ENCODE measurements at places on chromosomes 6 and 20.

DNA sequence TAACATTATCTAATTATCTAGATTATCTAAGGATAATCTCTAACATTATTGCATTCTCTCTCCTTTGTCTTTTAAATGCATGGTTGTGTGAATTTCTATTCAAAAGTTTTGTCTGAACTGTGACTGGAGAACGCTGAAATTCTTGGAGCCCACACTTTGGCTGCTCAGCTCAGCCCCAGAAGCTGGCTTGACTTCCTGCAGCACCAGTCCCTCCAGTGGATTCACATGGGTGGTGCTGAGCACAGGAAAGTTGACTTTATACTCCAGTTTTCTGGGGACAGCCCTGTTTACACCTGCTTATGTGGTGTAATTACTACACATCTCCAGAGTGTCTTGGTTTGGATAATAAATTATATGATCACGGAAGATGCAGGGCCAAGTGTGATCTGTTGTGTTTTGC, 255.1 kb upstream of the NOX3 start:
- no peak for DNase-seq

- DNase-seq: no peak
Measured at GRCh38 chr6:56951049-56951831, 3.7 kb upstream of the BEND6 start.

GRCh38 chr20:40896814-40897700, 131.6 kb upstream of the TOP1 start:
- DNase-seq: no peak

DNA sequence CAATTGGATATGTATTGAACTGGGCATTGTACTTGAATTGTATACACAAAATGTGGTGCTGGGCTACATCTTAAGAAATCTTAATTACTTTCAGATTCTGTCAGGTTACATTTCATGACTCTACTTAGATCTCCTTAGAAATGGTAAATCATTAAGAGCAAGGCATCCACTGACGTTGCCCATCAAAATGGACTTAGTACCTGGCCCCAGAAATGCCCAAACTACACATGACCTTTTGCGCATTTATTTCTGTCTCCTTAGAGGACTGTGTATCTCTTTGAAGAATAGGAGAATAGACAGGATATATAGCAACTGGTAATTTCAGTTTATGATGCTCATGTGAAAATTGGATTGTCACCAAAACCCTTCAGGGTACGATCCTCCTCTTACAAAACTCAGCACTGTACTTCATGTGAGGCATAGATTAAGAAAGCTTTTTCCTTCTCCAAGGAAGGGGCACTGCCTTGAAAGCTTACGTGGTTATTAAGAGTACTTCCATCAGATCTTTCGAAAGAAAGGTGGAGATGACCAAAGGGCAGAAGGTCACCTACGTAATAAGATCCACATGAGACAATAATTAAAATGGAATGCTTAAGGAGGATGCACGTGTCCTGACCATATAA, 61.4 kb upstream of the BMP2 start:
- DNase-seq: no peak

GRCh38 chr6:157194643-157195042, 128.7 kb downstream of the TMEM242 start:
- DNase-seq: no peak

DNA sequence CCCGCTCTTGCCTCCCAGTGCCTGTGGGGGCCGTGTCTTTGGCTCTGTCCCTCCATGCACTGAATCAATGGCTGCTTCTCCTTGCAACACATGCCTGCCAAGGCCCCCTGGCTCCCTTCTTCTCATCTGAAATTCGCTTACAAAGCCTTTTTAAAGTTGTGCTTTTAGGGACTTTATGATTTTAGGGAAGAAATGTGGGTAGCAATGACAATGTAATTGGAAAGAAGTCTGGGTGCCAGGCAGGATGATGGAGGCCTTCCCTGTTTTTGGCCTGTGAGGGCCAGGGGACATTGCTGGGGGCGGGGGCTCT, 151.3 kb upstream of the RNF24 start:
- DNase-seq: no peak

DNA sequence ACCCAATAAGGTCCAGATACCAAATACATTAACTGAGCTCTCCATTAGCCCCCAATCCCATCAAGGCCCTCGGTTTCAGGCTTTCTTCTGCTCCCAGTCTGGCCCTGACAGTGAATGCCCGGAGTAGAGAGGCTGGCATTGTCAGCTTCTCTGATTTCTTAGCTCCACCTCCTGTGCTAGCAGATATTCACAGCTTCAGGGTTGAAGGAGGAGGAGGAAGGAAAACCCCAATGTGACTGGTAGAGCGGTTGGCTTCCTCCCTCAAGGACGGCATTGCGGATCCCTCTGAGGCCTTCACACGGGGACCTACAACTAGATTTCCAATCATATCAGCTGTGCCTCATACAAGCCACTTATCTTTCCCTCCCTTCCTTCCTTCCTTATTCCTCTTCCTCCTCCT, 164.1 kb upstream of the SYNDIG1 start:
- no peak for DNase-seq

DNA sequence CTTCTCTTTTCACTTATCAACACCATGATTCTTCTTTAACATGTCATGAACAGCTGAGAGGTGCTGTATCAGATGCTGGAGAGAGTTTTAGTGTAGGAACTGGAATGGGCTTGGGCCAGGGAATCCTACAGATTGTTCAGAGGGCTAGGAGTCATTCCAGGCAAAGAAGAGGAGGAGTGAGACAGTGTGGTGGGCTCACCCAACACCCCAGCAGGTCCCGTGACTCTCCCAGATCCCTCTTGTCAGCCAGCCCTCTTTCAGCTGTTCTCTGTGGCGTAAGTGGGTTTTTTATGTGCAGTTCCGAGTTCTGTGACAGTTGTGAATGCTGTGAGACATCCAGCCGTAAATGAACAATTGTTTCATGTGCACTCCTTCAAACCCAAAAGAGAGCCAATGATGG, 31.4 kb upstream of the CEP162 start:
- DNase-seq: no peak

DNA sequence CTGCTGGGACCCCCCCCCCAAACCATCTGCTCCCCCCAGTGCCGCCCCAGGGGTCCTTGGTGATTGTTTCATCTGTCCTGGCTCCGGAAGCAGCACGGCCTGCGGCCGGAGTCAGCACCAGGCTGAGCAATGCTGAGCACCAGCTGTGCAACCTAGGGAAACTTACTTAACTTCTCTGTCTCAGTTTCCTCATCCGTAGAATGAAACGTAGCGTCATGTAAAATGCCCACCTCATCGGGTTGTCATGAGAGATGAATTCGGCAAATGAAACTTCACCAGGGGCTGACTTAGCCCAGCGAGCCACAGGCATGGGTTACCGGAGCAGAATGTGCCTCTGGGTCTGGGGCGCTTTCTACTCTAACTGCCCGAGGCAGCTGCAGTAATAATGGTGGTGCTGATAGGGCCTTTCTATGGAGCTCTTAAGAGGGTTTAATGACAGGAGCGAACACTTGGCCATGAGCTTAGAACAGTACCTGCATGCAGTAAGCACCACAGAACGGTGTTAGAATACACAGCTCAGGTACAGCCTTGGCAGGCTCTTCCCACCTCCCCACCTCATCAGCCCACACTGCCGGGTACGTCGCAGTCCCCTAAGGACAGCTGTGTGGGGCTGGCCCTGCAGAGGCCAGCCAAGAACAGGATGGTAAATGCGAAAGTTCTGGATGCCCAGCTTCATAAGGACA, 1.7 kb downstream of the THBS2 start:
- DNase-seq: no peak

DNA sequence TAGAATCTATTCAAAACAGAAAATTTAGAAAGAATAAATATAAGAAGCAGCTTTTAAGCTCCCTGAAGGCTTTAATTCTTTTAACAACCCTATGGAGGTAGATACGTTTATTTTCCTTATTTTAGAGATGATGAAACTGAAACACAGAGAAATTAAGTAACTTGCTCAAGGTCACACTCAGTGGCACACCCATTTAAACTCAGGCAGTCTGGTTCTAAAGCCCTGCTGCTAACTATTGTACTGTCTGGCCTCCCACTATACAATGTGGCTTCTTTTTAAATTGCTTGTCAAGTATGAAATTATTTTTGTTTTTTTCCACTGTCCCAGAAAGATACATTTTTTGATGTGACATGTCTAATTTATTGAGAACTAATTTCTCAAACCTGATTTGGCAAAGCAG, 55.7 kb downstream of the FAM217A start:
- no peak for DNase-seq

- DNase-seq: no peak
Measured at GRCh38 chr20:37529968-37530600, 2.4 kb upstream of the BLCAP start.

DNA sequence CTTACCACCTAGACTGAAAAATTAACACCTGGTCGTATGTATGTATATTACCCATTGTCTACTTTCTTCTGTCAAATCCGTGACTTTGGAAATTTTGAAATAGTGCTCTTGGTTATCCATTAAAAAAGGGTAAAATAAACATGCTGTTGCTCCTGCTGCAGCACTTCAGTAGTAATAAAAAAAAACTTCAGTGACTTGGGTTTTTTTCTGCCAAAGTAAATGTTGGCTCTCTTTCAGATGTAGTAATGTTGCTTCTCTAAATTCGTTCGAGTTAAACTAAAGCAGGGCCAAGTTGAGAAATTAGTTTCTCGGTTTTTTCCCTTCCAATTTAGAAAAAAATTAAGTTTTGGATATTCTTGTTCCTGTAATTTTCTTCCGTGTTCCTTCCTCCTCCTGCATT, 34.2 kb downstream of the JARID2 start:
- no peak for DNase-seq

- no peak for DNase-seq
Measured at GRCh38 chr6:154617175-154617574, 106.7 kb upstream of the CNKSR3 start.

- no peak for DNase-seq
Measured at GRCh38 chr6:6225885-6226529, 94.5 kb downstream of the F13A1 start.

DNA sequence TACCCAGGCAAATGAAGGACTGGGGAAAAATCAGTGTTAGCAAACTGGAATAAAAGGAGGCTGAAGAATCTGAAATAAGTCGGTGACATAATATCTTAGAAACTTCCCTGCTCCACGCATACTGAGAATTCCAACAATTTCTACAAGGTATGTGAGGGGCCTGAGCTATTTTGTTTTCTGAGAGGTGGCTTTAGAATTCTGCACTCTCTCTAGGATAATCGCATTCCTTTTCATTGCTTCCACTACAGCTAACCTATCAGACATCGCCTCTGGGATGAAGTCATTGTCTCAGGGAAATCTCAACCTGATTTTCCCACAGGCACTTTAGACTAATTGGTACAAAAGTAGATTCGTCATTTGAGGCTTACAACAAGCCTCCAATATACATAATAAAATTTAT, 740.8 kb downstream of the PHF3 start:
- no peak for DNase-seq

DNA sequence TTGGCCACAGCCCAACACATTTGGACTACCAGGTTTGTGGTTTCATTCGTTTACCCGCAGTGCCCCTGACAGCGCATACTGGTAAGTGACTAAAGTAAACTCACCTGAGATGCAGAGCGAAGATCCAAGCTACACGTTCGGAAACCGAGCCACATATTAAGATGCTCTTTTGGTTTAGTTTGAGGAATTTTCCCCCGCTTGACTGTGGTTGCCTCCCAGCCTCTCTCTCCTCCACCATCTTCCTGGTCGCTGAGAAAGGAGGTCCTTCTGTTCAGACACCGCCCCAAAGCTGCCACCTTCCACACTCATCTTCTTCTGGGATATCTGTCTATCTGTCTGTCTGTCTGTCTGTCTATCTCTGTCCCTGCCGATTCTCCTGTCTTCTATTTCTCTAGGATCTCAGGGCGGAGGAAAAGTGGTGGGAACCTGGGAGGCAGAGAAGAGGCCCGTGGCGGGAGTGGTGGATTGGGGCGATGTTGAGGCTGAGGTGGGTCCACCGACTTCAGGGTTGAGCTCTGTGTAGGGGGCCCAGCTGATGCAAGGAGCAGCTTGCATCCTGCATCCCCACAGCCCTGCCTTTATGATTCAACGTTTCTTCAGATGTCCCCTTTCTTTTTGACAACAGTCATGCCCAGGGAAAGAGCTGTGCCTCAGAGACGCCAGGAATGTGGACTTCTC, 196.9 kb upstream of the ZNF184 start:
- no peak for DNase-seq

- DNase-seq: peak; percentile 100
Measured at GRCh38 chr20:35615667-35616464, at the start of gene SPAG4. TSS of gene SPAG4 (plus strand) at chr20:35615829. CDS start at chr20:35616004, 175 bp downstream.

GRCh38 chr20:50387996-50388332, 122.2 kb upstream of the PTPN1 start:
- DNase-seq: no peak

- DNase-seq: no peak
Measured at GRCh38 chr6:25387483-25387882, 108.3 kb downstream of the CARMIL1 start.

- no peak for DNase-seq
Measured at GRCh38 chr20:916125-916799, at the start of gene ANGPT4. TSS of gene ANGPT4 (minus strand) at chr20:916334. CDS start at chr20:916214, 120 bp downstream.

GRCh38 chr6:72206606-72207005, 320.3 kb downstream of the RIMS1 start:
- no peak for DNase-seq

DNA sequence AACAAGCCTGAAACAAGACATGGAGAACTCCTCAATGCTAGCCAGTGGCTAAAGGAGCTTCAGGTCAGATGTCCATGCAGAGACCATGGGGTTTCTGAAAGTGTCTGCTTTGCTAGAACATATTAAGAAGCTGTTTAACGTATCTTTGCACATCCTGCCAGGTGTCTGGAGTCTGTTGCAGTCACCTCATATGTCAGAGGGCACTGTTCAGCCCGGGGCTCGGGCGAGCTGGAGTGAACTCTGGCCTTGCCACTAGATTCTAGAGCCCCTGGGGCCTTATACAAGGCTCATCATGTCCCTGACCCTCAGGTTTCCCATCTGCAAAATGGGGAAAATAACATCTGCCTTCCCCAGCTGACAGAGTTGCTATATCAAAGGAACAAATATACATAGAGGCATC, 59.0 kb downstream of the PRDM1 start:
- no peak for DNase-seq

GRCh38 chr6:63418741-63419140, 99.0 kb upstream of the LGSN start:
- no peak for DNase-seq

DNA sequence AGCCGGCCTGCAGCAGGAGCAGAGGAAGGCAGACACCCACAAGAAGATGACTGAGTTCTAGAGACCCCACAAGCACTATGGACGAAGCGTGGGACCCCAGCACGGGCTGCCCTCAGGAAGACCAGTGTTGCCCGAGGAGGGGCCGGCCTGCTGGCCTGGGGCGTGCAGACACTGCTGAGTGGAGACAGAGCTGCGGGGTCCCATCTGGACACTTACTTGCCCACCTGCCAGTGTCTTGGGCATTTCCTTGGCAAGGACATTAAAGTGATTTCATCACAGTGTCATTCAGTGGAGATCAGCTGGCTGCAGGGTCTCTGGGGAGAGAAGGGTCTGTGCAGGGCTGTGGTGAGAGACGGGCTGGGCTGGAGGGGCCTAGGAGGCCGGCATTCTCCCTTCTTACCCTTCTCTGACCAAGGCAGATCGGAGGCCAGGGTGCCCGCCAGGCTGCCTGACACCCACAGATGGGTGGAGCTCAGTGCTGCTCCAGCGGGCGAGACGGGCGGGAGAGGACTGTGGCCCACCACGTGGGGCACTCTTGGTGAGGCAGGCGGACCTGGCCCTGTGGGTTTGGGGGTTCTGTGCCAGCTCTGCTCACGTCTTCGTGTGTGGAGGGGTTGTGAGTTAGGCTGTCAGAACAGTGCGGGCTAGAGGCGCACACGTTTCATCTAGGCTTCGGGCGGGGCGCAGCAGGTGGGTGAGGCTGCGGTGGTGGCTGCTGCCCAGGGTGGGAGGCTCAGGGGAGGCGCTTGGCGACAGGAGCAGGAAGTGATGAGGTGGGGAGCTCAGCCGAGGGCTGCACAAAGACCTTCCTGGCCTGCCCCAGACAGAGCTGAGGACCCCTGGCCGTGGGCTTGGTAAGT, at the start of gene LIME1:
Gene LIME1 (plus strand): TSS at position 806 of the 860 bp plus-strand sequence. CDS start 886 bp downstream, outside the sequence.
- DNase-seq: peak; percentile 66

Data from activated CD4-positive, alpha-beta T cell treated with anti-CD3 and anti-CD28 coated beads for 48 hours (primary cell).